ENCODE measurements at places on chromosomes 2 and 18. TPM values are rescaled to one million over a fixed set of nuclear protein-coding genes. Genes with fewer than 3 reads are reported as not detected.

DNA sequence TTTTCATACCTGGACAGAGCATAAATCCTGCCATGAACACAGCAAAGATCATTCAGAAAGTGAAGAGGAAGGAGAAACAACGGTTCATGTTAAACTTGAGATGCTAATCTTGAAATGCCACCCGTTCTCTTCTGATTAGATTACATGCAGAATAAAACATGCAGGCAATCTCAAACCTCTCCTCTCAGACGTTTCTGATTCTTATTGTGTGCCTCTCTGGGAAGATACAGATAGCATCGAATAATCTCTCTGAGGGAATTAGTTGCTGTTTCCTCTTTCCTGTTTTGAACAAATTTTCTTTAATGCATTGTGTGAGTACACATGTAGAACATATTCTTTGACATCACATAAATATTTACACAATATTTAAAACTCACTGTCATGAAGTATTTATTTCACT lies 313.4 kb downstream of the PRKCE start:
- no peak overlapping the region for H3K4me3 ChIP-seq
- no peaks in the 10 kb centered on the region for H3K36me3 ChIP-seq
- H3K27ac ChIP-seq = no peak overlapping the region
- H3K27me3 ChIP-seq = peaks cover 3% of the 10 kb centered on the region
- H3K4me1 ChIP-seq = peaks cover 9% of the 10 kb centered on the region
- no peak for DNase-seq

DNA sequence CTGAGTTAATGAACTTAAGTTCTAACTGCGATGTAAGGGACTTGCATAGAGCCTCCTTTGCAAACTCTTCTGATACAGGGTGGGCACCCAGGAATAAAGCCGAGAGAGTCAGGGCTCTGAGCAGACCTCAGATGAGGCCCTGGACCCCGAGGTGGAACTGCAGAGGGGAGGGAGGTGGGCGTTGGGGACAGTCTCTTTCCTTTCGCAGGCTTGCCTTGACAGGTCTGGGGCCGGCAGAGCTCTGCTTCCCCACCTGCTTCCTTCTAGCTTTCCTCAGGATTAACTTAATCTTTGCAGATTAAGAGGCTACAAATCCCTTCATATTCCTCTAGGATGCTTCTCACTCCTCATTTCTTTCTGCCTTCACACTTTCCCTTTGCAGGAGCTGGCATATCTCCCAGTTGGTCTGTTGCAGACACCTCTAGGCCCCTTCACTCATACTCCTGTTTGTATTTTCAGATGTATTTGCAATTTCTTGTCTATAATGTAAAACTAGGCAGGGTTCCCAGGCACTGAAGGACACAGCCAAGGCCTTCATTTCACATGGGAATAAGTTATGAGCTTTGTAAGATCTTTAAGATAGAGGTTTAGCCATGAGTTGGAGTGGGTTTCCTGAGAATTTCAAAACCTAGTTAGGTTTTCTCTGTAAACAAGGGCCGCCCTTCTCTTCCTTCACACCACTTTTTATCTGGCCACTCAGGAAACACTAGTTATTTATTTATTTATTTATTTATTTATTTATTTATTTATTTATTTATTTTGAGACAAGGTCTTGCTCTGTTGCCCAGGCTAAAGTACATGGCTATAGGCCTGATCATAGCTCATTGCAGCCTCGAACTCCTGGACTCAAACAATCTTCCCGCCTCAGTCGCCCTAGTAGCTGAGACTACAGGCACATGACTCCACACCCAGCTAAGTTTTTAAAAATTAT lies 70.9 kb downstream of the MTCL1 start:
- no peak overlapping the region for H3K4me3 ChIP-seq
- no peaks in the 10 kb centered on the region for H3K4me1 ChIP-seq

GRCh38 chr2:186771395-186771794 lies 77.5 kb downstream of the FAM171B start:
- no peak for DNase-seq
- no peak overlapping the region for H3K4me3 ChIP-seq
- no peak overlapping the region for H3K27ac ChIP-seq
- peaks cover 3% of the 10 kb centered on the region for H3K27me3 ChIP-seq
- no peaks in the 10 kb centered on the region for H3K4me1 ChIP-seq

SULT1C2 gene
- total RNA-seq = not detected

B4GALT6 gene
- total RNA-seq = 1.2 TPM

GRCh38 chr2:108441712-108442111 lies 7.3 kb upstream of the GCC2 start:
- no peak overlapping the region for H3K4me3 ChIP-seq
- no peaks in the 10 kb centered on the region for H3K36me3 ChIP-seq
- no peaks in the 10 kb centered on the region for H3K4me1 ChIP-seq
- no peaks in the 10 kb centered on the region for H3K27me3 ChIP-seq

DNA sequence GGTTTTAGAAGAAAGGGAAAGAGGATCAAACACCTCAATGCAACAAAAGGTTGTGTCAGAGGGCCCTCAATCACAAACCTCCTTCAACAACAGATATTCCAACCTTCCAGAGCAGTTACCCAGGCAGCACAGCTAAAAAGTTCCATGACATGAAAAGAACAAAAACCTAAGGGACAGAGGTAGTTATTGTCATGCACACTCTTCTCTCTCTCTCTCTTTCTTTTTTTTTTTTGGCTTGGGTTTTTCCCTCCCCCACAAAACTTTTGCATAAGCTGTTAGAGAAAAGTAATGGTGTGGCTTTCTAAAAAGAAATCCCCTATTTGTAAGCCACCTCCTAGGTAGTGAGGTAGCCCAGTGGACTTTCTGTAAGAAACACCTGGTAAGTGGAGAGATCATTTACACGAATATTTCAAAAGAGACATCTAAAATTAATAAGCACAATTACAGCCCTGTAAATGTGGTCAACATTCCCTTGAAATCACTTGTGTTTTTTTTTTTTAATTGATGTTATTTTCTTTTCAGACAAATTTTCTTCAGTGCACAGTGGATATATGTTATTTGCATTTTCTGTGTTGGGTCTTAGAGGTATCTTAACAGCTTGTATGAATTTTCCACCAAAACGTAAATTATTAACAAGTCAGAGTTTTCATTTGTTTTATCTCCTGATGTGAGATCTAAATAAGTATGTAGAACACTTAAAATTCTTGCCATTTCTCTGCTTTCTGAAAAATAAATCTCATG lies 48.4 kb downstream of the ZEB2 start:
- H3K4me3 ChIP-seq = no peak overlapping the region
- DNase-seq = no peak
- no peaks in the 10 kb centered on the region for H3K27me3 ChIP-seq

GRCh38 chr2:203935568-203935967 lies 995 bp upstream of the ICOS start:
- peaks cover 55% of the 10 kb centered on the region for H3K4me1 ChIP-seq
- H3K36me3 ChIP-seq = no peaks in the 10 kb centered on the region
- H3K4me3 ChIP-seq = no peak overlapping the region
- H3K27me3 ChIP-seq = no peaks in the 10 kb centered on the region
- H3K27ac ChIP-seq = peak overlapping the region; percentile 85

GRCh38 chr2:215604606-215605005 lies 168.7 kb upstream of the FN1 start:
- no peaks in the 10 kb centered on the region for H3K27me3 ChIP-seq
- H3K4me1 ChIP-seq = no peaks in the 10 kb centered on the region
- H3K4me3 ChIP-seq = no peak overlapping the region
- no peak for DNase-seq

GRCh38 chr2:171754254-171754939 lies 67.1 kb downstream of the DYNC1I2 start:
- no peak for DNase-seq
- no peak overlapping the region for H3K4me3 ChIP-seq
- H3K27me3 ChIP-seq = no peaks in the 10 kb centered on the region
- no peak overlapping the region for H3K27ac ChIP-seq
- peaks cover 10% of the 10 kb centered on the region for H3K36me3 ChIP-seq
